HCT116 (cell line): ENCODE measurements at places on chromosomes 4 and X. TPM values are rescaled to one million over a fixed set of nuclear protein-coding genes. Genes with fewer than 3 reads are reported as not detected.

- no peak for DNase-seq
- H3K27me3 ChIP-seq: no peaks in the 10 kb centered on the region
- no peaks in the 10 kb centered on the region for H3K4me1 ChIP-seq
- no peak overlapping the region for H3K27ac ChIP-seq
Measured at GRCh38 chrX:118062817-118063615, 53.6 kb downstream of the KLHL13 start.

DNA sequence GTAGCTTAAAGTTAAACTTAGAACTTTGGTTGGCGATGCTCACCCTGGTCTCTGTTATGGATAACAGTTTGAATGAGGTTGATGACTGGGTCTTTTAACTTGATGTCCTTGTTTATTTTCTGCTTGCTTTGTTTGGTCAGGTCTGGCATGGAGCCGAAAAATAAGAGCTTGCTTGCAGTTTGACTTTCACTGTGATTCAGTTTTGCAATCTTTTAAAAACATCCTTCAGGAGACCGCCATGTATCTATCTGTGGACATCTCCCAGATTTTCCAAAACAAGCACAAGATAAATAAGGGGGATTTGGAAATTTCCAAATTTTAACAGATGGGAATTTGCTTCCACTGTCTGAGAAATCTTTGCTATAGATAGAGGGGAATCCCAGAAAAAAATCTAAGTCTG, 246.7 kb downstream of the PALLD start:
- H3K4me1 ChIP-seq: no peaks in the 10 kb centered on the region
- no peak overlapping the region for H3K4me3 ChIP-seq
- H3K27ac ChIP-seq: no peak overlapping the region

DNA sequence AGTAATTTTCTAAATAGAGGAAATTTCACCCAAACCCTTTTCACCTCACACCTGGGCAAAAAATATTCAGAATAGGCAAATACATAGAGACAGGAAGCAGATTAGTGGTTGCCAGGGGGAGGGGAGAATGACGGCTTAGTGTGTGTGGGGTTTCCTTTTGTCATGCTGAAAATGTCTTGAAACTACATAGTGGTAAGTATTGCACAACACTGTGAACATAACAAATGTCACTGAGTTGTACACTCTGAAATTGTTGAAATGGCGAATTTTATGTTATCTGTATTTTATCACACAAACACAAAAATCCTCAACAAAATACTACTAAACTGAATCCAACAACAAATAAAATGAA, 60.7 kb upstream of the PLAC1 start:
- H3K4me1 ChIP-seq: peaks cover 6% of the 10 kb centered on the region
- H3K27me3 ChIP-seq: no peaks in the 10 kb centered on the region
- no peak for DNase-seq
- no peak overlapping the region for H3K4me3 ChIP-seq

DNA sequence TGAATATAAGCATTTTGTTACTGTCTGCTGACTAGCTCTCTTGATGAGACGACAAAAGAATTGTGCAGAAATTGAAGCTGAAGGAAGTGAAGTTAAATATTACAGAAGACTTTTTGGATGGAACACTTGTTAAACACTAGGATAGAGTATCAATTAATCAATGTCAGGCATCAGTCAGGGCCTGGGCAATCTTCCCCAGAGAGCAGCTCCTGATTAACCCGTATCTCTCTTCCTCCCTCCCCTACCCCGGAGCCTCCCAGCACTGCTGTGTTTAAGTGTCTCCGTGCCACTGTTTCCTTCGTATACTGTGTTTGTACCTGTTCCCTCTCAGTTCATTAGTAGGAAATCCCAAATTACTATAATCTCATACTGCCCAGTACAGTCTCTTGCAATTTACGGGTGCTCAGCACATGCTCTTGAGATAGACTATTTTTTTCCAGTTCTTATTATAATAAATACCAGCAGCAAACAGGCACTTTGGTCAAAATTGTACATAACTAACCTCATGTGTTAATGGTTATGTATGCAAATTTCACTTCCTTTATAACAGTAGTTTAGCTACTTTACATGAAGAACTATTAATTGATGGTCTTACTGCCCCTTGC, 765.7 kb upstream of the FTHL17 start:
- H3K27me3 ChIP-seq: no peaks in the 10 kb centered on the region
- H3K36me3 ChIP-seq: no peaks in the 10 kb centered on the region
- H3K4me1 ChIP-seq: no peaks in the 10 kb centered on the region
- DNase-seq: no peak
- H3K4me3 ChIP-seq: no peak overlapping the region

DNA sequence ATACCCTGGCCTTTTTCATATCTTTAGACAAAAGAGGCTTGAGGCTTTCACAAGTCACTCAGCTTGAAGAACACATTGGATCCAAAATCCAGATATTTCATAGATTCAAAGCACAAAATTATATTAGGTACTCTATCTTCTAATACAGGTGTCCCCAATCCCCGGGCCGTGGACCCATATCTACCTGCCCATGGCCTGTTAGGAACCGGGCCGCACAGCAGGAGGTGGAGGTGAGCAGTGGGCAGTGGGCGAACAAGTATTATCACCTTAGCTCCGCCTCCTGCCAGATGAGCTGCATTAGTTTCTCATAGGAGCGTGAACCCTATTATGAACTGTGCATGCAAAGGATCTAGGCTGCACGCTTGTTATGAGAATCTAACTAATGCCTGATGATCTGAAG, 18.7 kb downstream of the YIPF7 start:
- H3K27ac ChIP-seq: no peak overlapping the region
- H3K27me3 ChIP-seq: no peaks in the 10 kb centered on the region
- H3K36me3 ChIP-seq: no peaks in the 10 kb centered on the region
- H3K4me1 ChIP-seq: no peaks in the 10 kb centered on the region
- no peak for DNase-seq
- H3K4me3 ChIP-seq: no peak overlapping the region

DNA sequence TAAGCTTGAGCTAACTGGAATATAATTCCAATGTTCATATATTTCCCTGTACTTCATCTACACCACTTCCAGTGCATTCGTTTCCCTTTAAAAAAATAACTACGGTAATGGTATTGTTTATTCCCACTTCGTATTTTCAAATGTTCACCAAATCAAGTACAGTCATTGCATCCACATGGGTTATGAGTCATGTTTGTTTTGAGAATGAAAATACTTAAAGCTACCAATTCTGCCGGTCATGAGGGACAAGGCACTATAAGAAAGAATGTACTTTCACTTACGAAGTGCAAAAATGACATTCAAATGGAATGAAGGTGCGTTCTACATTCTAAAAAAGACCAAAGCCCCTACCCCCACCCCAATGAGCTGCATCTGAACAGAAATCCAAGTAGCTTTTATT, 174.4 kb upstream of the FGF13 start:
- no peak overlapping the region for H3K27ac ChIP-seq
- no peak overlapping the region for H3K4me3 ChIP-seq
- H3K36me3 ChIP-seq: no peaks in the 10 kb centered on the region
- no peak for DNase-seq
- H3K27me3 ChIP-seq: no peaks in the 10 kb centered on the region
- H3K4me1 ChIP-seq: no peaks in the 10 kb centered on the region

DNA sequence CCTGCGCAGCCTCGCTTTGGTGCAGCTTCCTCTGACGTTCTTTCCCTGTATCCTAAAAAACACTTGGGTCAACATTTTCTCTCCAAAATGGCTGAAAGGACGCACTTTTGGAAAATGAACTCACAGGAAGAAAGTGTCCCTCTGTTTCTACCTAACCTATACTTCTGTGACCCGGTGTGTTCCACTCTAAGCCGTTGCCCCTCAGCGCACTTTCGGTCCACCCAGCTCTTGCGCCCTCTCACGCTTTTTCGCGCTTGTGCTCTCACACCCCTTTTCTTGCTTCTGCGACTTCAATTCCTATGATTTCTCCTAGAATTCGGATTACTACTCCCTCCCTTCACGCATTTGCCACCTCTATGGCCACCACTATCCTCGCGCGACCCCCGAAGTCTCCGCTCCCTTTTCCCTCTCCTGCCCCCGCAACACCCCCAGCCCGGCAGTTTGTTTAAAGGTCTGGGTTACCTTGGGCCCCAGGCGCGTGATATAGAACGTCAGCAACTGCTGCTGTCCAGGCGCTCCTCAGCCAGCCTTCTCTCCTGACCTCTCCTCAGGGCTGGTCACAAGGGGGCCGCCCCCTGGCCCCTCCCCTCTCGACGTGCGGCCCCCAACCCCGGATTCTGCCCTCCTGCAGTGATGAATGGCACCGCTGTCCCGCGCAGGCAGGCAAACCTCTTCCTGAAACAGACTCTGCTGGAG, at the start of gene USP51:
TSS of gene USP51 (minus strand) at position 535 of the 696 bp plus-strand sequence. CDS start 909 bp downstream, outside the sequence.
- no peak within 1 kb of the TSS for H3K4me3 ChIP-seq
- H3K27me3 ChIP-seq: no peaks in the 10 kb centered on the region
- no peak for DNase-seq
- H3K4me1 ChIP-seq: no peaks in the 10 kb centered on the region
- no peak within 1 kb of the TSS for H3K27ac ChIP-seq

MAGEB1 gene
- total RNA-seq: 0.69 TPM

SSX4 gene
- total RNA-seq: not detected

ASB12 gene
- not detected for total RNA-seq

BEX4 gene
- 0.91 TPM for total RNA-seq
